NCI-H2029 (cell line): ENCODE measurements at places on chromosomes 5 and 9.

- no peak for DNase-seq
Measured at GRCh38 chr9:126229501-126229900, 97.1 kb upstream of the MVB12B start.

- DNase-seq, result no peak
Measured at GRCh38 chr5:165423697-165424299, 1918.4 kb downstream of the MAT2B start.

GRCh38 chr9:133602277-133602676, 6.9 kb downstream of the FAM163B start:
- DNase-seq, result peak; percentile 49

- DNase-seq, result no peak
Measured at GRCh38 chr9:125942125-125942524, 195.0 kb downstream of the PBX3 start.

DNA sequence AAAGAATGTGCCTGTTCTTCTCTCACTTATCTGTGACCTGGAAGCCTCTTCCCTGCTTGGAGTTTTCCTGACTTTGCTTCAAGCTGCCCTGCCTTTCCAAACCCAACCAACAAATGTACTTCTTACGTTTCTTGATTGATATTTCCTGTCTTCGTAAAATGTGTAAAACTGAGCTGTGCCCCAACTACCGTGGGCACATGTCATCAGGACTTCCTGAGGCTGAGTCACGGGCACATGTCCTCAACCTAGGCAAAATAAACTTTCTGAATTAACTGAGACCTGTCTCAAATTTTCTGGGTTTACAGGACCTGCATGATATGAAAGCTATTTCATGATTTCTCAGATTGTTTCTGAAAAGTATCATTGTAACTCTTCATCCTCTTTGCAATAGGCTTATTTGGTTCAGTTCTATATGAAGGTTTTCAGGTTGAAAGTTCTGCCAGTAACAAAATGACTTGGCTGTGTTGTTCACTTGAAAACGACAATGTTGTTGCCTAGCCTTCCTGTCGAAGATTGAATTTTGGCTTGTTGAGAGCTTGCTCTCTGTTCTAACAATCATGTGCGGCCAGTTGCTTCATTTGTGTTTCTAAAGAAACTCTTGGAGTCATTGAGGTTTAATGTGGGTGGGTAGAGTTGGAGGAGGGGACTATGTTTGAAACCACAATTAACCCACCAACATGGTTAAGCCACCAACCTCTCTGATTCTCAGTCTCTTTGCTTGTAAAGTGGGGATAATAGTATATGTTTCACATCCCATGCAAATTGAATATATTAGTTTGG, 145.6 kb downstream of the FBXL7 start:
- no peak for DNase-seq

- no peak for DNase-seq
Measured at GRCh38 chr9:70010015-70010414, 33.6 kb upstream of the MAMDC2 start.

GRCh38 chr9:94889628-94890027, 163.1 kb downstream of the AOPEP start:
- DNase-seq, result no peak

DNA sequence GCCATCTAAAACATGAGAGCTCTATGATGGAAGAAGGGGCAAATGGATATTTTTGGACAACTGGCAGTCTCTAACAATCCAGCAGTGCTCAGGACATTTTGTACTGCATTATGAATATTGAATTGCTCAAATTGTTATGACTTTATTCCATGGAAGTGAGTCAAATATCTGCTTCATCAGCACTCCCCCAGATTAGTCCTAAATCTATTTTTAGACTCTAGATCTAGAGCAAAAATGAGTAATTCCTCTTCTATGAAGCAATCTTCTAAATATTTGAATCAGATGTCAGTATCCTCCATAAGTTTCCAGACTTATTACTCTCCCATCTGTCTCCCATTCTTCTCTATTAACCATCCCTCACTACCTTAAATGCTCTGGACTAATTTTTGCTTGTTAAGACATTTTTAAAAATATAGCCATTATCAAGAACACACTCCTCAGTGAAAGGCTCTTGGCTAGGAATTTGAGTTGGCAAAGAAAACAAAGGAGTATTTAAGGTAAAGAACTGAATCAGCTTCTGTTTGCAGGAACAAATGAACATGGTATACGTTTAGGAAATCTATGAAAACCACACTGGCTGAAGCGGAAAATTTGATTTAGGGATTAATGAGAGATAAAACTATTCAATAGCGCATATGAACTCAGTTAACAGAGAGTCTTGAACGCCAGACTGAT, 300.9 kb downstream of the MCTP1 start:
- no peak for DNase-seq

DNA sequence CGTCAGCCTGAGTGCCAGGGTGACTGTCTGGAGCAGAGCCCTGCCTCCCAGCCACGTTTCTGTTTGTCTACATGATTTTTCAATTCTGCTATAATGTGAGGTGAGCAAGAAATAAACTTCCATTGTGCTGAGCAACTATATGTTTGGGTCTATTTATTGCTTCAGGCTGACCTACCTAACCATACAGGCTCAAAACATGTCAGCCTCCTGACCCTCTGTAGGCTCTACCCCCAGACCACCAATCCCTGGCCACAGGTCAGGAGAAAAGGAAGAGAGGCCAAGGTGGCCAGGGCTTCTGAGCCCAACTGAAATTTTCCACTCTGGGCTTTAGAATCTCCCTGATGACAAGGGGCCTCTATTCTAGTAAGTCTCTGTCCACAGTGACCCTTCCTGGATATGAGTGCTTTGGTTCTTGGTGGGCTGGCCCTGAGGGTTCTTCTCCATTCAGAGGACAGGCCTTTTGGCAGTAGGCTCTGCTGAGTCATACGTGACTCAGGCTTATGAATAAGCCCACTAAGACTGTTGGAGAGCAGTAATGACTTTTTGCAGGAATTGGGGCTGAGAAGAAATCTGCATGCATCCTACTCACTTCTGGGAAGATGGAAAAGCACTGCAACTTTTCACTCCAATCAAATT, 117.2 kb upstream of the TBCA start:
- no peak for DNase-seq

GRCh38 chr5:88644676-88645075, 238.3 kb downstream of the MEF2C start:
- DNase-seq, result no peak

DNA sequence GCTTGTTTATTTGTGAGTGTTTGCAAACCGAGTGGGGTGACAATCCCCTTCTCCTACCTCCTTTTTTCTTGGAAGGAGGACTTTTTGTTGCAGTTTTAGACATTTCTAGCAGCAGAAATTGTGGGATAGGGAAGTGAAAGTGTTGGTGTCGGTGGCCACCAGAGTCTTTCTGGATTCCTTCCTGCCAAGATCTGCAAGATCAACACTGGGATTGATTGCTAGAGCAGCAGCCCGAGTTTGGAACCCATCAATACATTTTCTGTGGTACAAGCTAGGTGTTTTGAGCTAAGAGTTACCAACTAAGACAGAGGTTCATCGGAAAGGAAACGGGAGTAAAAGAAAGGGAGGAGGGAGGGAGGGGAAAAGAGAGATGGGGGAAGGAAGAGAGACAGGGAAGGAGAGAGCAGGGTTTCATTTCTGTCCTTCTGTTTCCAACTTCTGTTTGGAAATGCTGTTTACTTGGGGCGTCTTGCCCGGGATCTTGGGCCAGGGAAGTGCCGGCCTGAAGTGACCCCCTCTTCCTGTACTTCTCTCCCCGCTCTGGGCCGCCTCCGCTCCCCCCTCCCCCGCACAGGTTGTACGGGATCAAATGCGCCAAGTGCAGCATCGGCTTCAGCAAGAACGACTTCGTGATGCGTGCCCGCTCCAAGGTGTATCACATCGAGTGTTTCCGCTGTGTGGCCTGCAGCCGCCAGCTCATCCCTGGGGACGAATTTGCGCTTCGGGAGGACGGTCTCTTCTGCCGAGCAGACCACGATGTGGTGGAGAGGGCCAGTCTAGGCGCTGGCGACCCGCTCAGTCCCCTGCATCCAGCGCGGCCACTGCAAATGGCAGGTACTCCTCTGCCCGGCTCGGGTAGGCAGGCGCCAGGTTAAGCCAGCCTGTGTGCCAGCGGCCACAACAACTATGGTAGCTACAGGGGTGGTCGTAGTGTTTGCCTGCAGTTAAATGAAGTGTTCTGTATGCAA, 4.0 kb downstream of the ISL1 start:
- DNase-seq, result no peak
